ENCODE measurements at places on chromosomes 6 and 20.

DNA sequence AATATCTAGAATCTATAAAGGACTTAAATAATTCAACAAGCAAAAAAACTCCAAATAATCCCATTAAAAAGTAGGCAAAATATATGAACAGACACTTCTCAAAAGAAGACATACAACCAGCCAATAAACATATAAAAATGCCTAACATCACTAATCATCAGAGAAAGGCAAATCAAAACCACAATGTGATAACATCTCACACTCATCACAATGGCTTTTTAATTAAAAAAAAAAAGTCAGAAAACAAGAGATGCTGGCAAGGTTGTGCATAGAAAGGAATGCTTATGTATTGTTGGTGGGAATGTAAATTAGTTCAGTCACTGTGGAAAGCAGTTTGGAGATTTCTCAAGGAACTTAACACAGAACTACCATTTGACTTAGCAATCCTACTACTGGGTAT lies 979.6 kb upstream of the MAP3K7 start:
- no peak for DNase-seq

DNA sequence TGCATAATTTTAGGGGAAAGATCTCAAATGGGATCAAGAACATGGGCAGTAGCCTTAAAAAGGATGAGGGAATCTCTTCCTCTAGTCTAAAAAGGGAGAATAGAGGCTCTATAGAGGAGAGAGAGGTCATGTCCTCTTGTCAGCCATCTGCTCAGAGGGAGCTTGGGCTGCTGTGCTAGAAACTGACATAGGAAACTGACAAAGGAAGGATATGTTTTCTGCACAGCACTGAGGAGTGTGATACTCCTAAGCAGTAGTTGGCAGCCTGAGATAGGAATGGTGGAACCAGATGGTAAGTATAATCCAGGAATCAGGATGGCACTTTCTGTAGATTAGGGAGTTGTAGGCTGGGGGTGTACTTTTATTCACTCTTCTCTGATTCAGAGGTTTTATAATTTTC lies 59.2 kb downstream of the PTPRA start:
- DNase-seq, result no peak

DNA sequence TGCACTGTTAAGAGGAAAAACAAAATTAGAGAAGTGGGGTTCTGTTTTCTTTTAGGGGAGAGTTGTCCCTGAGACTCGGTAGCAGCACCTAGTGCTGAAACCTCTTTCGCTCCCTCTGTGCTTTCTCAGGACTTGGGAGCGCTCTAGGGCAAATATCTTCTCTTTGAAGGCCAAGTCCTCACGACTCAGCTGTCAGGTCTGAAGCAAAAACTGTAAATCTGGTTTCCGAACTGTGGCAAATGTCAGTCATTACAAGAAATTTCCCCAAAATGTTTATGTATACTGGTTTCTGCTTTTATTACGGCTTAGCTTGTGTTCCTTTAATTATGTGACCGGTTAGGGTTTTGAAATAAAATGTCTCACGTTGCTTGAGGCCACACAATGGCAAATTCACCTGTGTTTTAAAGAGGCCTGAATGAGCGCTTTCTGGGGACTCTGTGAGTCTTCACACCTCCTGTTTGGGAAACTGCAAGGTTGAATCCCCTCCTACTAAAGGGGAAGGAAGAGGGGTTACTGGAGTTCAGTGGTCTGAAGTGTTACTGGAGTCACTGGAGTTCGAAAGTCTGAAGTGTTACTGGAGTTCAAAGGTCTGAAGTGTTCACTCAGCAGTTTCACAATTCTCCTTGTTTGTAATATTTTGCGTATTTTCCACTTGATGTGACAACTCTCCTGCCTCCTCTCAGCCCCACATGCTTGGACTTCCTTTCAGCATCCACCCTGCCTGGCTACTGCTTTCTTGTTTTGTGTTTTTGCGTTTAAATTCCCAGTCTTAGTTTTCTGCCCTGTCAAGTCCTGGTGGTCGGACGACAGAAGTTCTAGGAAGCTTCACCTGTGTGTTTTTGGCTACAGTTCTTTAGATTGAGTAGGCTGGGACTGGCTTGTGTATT lies 1.6 kb downstream of the SMPDL3A start:
- no peak for DNase-seq

GRCh38 chr6:7933794-7934193 lies 23.2 kb upstream of the TXNDC5 start:
- no peak for DNase-seq

GRCh38 chr6:26217714-26218075 lies 130.5 kb downstream of the HFE start:
- peak; percentile 47 for DNase-seq

GRCh38 chr6:110410511-110410910 lies 4.9 kb downstream of the DDO start:
- no peak for DNase-seq

- peak; percentile 75 for DNase-seq
Measured at GRCh38 chr20:32582659-32583580, 2.2 kb downstream of the NOL4L start.

GRCh38 chr6:152598901-152599537 lies 38.1 kb downstream of the SYNE1 start:
- no peak for DNase-seq

- DNase-seq, result no peak
Measured at GRCh38 chr20:64038224-64038564, 2.2 kb downstream of the C20orf204 start.

- no peak for DNase-seq
Measured at GRCh38 chr6:37338745-37339255, 15.0 kb upstream of the RNF8 start.

- DNase-seq, result no peak
Measured at GRCh38 chr20:34210271-34210670, 31.0 kb upstream of the ASIP start.

- DNase-seq, result peak; percentile 48
Measured at GRCh38 chr6:33091957-33092356, 16.2 kb downstream of the HLA-DPB1 start.

DNA sequence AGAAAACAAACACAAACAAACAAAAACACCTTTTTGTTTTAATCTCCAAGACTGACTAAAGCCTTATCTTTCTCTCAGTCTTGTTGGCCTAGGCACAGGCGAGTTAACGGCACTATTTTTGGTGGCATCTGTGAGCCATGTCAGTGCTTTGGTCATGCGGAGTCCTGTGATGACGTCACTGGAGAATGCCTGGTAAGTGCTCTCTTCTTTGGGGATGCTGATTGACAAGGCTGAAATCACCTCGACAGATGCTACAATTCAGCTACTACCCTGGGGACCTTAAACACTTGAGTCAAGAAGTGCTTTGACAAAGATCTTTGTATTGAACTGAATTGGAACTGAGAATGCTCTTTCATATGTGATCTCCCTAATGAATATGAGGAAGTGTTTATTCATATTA lies 384.1 kb downstream of the LAMA2 start:
- no peak for DNase-seq

- DNase-seq, result no peak
Measured at GRCh38 chr6:5036269-5036668, 32.4 kb upstream of the RPP40 start.
